ENCODE measurements at places on chromosomes 1 and 21. TPM values are rescaled to one million over a fixed set of nuclear protein-coding genes. Genes with fewer than 3 reads are reported as not detected.

DNA sequence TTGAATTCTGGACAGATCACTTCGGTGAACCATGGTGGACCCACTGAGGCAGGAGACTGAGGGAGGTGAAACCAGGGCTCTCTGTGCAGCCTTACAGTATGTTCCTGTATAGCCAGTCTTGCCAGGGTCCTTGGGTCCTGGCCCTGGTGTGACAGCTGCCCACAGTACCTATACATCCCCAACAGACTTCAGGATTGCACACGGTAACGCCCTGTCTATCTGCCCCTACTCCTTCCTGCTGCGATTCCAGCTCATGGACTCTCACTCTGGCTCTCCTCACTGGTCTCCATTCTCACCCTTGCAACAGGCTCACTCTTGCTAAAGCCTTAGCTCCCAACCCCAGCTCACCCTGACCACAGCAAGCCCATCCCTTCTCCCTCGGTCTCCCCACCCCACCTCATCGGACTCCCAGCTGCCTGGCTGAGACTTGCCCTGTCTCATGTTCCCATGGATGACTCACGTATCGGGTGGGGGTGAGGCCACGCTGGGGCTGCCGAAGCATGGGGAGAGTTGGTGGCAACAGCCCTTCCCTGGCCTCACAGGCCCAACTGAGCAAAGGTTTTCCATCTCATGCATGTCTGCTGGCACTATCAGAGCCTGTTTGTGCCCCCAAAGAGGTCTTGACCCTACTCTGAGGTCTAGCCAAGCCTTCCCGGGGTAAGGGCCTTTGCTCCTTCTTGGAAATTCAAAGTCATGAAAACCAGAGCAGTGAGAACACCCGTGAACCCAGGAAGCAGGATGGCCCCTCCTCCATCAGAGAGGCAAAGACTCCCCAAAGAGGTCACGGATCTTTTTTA, 7.1 kb downstream of the PHLDA3 start:
- DNase-seq, result peak; percentile 100

DNA sequence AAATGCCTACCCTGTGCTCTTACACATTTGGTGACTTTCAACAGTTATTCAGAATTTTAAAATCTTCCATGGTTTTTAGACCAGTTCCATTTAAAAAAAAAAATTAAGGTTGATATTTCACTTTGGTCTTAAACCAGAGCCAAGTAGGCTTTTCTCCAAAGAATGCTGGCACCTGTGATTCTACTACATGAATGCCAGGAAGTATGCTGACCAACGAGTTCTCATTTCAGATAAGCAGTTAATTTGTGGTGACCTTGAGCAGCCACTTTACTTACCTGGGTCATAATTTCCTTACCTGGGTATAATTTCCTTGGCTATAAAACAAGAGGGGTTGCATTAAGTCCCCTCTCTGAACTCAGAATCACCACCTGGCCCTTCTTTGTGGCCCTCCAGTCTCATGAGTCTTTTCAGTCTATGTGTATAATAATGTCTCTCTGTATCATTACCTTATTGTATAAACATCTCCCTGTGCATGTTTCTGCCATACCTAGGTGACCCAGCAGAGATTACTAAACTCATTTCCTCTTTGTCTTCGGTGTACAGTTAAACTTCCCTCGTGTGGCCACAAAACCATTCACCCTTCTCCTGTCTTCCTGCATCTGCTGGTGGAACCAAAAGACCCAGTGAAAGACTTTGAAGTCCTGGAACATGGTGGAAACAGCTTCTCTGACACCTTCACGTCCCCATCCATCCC, 139.1 kb upstream of the DPT start:
- DNase-seq, result no peak

- no peak for DNase-seq
These were observed 110.7 kb downstream of the CRYAA start for GRCh38 chr21:43279578-43279894.

- no peak for DNase-seq
These were observed 3.3 kb upstream of the TOMM20 start for GRCh38 chr1:235131961-235132360.

DNA sequence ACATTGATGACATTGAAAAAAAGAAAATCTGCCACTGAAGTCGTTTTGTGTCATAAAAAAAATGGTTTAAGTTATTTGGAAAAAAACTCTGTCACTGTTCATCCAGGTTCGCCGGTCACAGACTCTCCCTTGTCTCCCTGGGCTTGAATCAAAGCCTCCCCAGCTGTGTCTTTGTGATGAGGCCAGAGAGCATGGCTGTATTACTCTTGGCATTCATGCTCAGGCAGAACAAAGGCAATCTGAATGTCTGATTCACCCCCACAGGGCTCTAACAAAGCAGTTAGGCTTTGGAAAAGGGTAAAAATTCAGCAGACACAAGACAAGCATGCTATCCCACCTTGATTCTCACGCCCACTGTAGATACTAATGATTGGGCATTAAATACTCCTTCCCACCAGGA, 304.3 kb upstream of the PLD5 start:
- no peak for DNase-seq

- no peak for DNase-seq
These were observed 8.9 kb downstream of the ADGRB2 start for GRCh38 chr1:31755197-31755611.

- peak; percentile 32 for DNase-seq
These were observed 31.5 kb downstream of the PRKAA2 start for GRCh38 chr1:56676571-56677035.

DNA sequence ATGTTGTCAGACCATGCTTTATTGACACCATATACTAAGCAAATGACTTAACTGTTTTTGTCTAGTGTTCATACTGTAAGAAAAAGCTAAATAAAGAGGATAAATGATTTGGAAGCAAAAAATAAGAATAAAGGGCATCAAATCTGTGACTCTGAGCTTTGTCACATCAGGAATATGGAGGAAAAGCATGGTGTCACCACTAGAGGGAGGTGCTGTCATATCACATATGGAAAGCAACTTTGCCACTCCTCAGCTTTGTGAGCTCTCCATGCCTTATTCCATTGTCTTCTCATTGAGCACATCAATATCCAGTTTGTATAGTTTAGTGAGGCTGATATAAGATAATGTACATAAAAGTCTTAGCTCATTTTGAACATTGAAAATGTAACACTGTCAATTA, 20.8 kb upstream of the GBP1 start:
- DNase-seq, result no peak

DNA sequence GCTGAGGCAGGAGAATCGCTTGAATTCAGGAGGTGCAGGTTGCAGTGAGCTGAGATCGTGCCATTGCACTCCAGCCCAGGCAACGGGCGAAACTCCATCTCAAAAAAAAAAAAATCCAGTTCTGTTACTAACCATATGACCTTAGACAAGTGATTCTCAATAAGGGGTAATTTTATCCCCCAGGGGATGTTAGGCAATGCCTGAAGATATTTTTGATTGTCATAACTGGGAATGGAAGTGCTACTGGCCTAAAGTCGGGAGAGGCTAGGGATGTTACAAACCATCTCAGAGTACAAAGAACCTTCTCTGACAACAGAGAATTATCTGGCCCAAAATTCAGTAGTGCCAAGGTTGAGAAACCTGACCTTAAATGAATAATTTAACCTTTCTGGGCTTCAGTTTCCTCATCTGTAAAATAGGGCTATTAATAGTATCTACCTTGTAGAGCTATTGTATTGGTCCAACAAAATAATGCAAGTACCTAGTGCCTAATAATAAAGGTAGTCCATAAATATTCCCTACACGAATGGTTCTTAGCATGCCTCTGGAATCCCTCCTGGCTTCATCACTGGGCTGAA, 5.8 kb upstream of the LMNA start:
- no peak for DNase-seq

- DNase-seq, result no peak
These were observed 74.8 kb upstream of the ECE1 start for GRCh38 chr1:21365036-21365435.

DNA sequence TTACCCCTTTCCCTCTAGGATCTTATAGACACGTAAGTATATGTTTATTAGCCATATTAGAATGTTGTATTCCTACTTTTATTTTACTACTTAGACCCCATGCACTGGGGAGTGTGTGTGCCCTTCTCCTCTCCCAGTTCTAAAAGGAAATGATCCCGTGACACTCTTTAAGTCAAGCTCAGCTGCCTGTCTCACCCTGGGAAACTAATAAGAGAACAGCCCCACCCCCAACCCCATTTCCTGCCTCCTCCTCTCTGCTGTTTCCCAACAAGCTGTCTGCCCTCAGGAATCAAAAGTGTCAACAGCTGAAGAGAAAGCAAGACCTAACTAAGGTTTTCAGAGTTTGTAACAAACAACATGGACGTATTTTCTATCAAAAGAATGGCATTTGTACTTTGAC, 92.6 kb upstream of the VAV3 start:
- peak; percentile 78 for DNase-seq

DNA sequence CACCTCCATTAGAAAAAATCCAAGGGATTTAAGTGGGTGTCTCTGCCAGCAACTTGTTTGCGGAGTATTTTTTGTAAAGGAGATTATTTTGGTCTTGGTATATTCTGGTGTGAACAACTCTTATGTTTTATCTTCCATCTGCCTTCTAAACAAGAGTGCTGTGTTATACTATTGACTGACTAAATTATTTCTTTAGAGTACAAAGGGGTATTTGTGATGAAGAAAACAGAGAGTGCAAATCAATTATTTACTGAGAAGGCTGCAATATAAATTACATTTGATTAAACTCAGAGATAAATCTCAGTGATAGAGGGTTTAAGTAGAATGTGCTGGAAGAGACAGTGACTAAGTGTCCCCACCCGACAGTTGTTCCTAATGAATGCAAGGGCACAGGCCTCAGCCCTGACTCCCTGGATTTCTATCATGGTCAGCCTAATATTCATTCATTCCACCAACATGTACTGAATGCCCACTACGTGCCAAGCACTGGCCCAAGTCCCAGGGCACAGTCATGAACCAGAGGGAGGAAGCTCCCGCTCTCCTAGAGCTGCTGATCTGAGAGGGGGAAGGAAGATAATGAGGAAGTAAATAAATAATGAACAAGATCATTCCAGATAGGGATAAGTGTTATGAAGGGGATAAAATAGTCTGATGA, 196.9 kb upstream of the C8B start:
- no peak for DNase-seq

DNA sequence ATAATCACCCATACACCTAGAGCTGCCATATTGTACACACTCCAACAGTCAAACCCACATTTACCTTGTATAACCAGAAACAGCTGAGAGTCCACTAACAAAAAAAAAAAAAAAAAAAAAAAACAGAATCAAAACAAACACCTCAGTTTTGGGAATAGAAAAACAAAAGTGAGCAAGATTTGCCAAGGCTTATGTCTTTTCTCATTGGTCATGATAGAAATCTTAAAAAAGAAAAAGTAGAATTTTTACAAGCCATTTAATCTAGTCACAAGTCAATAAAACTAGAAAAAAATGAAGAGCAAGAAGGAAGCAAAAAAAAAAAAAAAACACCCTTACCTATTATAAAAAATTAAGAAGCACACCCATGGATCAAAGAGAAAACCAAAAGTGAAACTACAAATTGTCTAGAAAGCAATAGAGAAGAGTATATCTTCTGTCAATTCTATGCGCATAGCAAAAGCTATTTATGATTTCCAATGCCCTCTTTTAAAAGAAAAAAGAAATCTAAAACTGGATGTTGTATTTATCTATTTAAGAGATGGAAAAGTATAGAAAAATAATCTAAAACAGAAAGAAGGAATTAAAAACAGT, 113.2 kb upstream of the GALNT2 start:
- no peak for DNase-seq

DNA sequence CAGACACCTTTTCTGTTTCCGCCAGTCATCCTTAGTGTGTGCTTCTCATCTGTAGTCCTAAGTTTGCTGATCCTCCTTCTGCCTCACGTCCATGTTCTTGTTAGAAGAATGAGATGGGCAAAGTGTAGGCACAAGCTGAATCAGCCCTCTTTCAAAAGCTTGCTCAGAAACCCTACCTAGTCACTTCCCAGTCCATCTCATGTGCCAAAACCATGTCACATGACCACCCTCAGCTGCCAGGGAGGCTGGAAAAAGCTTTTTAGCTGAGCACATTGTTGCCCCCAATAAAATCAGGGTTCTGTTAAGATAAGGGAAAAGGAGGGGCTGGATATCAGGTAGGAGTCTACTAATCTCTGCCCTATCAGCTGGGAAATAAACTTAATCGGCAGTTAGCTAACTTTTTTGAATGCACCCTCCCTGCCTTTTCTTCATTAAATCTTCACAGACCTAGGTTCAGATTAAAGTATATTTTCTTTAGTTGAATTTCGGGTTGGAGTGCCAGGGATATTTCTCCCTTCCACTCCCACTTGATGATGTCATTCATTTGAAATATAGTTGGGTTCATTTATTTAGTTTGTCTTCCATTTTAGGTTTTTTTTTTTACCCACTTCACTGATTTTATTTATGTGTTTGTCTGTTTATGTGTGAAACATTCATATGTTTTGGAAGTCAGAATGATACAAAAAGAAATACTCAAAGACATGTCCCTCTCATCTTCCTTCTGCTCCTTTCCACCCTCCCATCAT, 129.2 kb downstream of the ROR1 start:
- DNase-seq, result no peak

CHI3L2 gene
- total RNA-seq, result 3.2 TPM

SPRR3 gene
- not detected for total RNA-seq

HYI gene
- total RNA-seq, result 12.4 TPM

SERPINC1 gene
- total RNA-seq, result not detected

GBP7 gene
- not detected for total RNA-seq

ACOT11 gene
- 59.2 TPM for total RNA-seq

SMIM1 gene
- total RNA-seq, result not detected

PTPRU gene
- total RNA-seq, result 21.5 TPM
